ENCODE measurements at places on chromosomes 12 and 14.

- DNase-seq, result no peak
Measured at GRCh38 chr12:480831-481816, 21.4 kb downstream of the B4GALNT3 start.

DNA sequence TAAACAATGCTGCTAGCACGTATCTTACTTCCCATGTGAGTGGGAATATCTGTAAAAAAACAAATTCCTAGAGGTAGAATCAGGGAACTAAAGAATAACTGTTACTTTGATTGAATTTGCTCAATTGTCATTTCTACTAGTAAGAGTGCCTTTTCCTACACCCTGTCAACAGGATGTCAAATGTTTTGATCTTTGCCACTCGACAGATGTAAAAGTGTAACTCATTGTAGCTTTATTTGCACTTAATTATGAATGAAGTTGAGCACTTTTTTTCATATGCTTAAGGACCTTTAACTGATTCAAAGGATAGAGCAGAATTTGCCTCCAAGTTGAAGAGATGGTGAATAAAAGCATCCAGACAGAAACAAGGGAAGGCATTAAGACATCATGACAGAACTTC is 104.5 kb downstream of the PPP1R12A start:
- DNase-seq, result no peak

DNA sequence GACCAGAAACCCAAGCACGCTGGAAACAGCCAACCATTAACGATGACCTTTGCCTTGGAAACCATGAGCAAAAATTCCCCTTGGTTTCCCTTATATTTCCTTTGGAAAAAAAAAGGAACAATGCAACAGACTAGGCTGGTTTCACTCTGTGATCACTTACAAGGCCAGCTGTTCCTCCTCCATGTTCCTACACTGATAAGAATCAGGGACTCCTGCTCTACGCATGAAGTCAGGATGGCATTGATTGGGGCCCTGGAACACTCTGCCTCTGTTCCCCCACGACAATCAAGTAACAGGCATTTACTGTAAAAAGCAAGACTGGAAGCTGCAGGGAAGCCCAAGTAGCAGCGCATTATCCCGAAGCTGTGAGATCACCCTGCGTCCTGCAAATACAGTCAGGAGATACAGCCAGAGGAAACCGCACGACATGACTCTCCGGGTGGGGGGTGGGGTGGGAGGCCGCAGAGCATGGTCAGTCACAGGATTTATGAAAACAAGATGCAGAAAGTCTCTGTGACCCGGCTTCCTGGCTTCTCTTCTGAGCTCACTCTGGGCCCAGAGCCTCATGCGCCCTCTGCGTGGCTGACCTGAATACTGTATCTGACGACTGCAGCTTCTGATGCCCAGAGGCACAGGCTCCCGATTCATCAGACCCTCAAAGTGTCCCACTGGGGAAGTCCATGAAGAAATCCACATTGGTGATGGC is 31.1 kb downstream of the SSH1 start:
- DNase-seq, result no peak

GRCh38 chr12:117444781-117445180 is 83.4 kb upstream of the NOS1 start:
- DNase-seq, result no peak

DNA sequence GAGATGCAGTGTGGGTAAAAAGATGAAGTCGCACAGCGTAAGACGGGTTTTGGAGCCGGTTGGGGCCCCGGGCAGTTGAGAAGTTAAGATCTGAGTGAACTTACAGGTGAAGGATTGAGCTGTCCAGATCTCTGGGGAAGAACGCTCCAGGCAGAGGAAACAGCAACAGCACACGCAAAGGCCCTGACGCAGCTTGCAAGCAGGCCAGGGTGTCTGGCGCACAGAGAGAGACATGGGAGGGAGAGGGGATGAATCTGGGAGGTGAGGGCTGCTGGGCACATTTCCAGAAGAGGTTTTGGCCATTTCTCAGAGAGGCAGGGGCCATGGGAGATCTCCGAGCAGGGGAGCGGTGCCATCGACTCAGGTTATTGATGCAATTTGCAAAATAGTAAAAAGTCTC is 31.0 kb downstream of the MYL2 start:
- no peak for DNase-seq

- DNase-seq, result no peak
Measured at GRCh38 chr12:19991146-19991545, 377.2 kb upstream of the PDE3A start.

- DNase-seq, result no peak
Measured at GRCh38 chr14:91878274-91878673, 10.9 kb upstream of the TC2N start.

DNA sequence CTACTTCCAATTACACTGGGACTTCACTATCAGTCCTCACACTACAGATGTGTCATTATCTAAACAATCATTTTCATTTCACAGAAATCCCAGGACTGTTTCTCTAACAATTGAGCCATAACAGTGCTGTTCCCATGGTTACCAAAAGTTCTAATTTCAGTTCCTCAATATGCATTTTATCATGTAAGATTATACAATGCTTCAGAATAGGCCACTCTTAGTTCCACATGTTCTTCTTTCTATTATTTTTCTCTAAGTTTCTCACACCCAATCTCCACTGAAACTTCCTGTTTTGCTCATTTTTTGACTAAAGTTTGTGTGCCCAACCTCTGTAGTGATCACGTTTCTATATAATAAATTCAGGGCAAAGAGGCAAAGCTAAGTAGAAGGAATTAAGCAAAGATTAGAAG is 185.8 kb downstream of the DUSP6 start:
- DNase-seq, result no peak

GRCh38 chr12:14982562-14982961 is 9.7 kb downstream of the PDE6H start:
- DNase-seq, result no peak

- DNase-seq, result no peak
Measured at GRCh38 chr12:52081263-52081733, 1.8 kb downstream of the SMIM41 start.

- no peak for DNase-seq
Measured at GRCh38 chr12:51219322-51219721, 1.5 kb upstream of the POU6F1 start.

- DNase-seq, result no peak
Measured at GRCh38 chr14:100571837-100572236, 15.4 kb downstream of the BEGAIN start.

DNA sequence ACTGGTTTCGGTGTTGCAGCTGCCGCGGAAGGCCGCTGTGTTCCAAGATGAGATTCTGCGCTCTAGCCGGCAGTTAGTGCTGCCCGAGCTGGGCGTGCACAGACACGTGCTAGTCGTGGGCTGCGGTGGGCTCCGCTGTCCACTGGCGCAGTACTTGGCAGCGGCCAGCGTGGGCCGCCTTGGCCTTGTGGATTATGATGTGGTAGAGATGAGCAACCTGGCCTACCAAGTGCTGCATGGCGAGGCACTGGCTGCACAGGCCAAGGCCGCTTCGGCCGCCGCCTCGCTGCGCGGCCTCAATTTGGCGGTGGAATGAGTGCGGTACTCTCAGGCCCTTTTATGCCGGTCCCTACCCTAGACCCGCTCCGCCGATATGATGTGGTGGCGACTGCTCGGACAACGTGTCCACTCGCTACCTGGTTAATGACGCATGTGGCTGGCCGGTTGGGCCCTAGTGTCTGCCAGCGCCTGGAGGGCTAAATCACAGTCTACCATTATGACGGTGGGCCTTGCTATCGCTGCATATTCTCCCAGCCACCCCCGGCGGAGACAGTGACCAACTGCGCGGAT is 102.2 kb downstream of the SNAPC1 start:
- no peak for DNase-seq

- DNase-seq, result no peak
Measured at GRCh38 chr14:54166049-54166950, 209.7 kb upstream of the BMP4 start.

- DNase-seq, result no peak
Measured at GRCh38 chr12:122876731-122877130, 19.2 kb downstream of the VPS37B start.

- peak; percentile 75 for DNase-seq
Measured at GRCh38 chr12:114662512-114663177, 21.3 kb downstream of the TBX3 start.

DNA sequence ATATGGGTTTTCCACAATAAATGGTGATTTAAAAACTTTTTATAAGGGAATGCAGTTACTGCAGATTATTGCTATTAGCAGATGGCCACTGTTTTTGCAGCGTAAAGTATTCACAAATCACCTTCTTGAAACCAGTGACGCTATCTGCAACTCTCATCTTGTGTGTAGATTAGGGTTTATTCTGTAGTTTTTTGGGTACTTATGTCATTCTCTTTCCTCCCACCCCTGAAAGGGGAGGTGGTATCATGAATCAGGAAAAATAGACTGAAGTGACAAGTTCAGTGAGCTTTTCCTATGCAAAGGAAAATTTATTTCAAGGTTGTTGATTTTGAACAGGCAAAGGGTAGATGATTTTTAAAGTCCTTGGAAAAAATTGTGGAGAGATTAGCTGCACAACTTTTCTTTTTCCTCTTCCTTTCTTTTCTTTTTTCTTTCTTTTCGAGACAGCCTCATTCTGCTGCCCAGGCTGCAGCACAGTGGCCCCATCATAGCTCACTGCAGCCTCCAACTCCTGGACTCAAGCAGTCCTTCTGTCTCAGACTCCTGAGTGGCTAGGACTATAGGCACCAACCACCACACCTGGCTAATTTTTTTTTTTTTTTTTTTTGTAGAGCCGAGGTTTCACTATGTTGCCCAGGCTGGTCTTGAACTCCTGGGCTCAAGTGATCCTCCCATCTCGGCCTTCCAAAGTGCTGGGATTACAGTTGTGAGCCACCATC is 1.6 kb downstream of the FRS2 start:
- no peak for DNase-seq

DNA sequence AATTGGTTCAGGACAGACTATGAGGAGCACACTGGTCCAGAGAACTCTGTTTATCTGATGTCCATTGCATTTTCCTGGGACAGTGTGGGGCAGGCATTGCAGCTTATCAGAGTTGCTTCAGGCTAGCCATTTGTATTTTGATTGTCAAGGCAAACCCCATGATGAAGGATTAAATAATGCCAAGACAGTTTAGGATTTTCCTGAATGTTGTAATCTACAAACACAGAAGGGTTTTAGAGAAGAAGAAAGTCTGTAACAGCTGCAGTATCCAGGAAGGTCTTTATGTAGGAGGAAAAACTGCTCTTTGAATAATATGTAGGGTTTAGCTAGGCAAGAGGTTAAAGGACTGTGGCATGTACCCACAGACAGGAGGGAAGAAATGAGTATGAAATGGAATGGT is 32.2 kb upstream of the UNC79 start:
- no peak for DNase-seq

DNA sequence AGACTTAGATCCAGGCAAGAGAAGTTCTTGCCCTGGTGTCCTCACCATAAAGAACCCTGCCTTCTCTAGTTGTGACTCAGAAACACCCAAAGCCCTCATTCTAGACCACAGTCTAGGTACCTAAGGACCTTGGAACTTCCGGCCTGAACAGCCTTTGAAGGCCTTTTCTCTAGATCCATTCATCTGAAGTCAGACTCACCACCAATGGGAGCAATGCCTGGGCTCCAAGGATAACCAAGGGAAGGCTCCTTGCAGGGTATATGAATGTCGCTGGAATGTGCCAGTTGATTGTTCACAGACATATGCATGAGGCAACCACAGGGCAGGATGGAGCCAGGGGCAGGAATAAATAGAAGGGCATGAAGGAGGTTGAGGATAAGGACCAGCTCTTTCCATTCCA is 86.3 kb downstream of the PLCZ1 start:
- DNase-seq, result no peak

DNA sequence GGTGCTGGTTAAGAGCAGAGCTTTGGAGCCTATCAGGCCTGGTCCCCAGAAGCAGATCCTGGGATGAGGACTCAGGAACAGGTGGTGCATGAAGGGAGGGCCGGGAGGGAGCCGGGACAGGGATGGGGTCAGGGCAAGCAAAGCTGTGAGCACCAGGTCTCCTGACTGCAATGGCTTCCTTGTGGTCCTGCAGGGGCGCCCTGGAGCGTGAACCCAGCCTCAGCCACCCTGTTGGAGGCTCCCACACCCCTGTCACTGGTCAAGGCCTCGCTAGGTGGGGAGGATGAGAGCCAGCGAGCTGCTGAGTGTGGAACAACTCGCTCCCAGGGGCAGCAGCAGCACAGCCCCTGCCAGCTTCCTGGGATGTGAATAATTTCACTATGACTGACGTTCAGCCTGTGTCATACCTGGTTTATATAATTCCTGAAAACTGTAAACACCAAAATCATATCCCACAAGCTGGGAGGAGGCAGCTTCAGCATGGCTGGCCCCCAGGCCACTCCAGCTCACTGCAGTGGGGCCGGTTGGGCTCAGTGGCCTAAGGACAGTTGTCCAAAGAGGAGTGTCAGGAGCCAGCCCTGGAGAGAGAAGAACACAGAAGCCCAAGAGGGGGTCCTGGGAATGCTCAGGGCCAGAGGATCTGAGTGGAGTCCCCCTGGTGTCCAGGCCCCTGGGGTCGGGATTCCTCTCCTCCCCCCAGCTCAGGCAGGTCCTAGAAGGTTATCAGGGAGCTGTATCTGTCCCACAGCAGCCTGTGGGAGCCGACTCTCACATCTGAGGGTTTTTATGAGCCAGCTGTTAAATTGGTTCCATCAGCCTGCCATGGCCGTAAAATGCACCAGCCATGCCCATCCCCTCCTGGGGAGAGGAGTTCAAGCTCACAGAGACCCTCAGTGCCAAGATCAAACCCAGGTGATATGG is 272.9 kb downstream of the ADGRD1 start:
- no peak for DNase-seq

- no peak for DNase-seq
Measured at GRCh38 chr12:26534071-26534470, 298.9 kb downstream of the ITPR2 start.

DNA sequence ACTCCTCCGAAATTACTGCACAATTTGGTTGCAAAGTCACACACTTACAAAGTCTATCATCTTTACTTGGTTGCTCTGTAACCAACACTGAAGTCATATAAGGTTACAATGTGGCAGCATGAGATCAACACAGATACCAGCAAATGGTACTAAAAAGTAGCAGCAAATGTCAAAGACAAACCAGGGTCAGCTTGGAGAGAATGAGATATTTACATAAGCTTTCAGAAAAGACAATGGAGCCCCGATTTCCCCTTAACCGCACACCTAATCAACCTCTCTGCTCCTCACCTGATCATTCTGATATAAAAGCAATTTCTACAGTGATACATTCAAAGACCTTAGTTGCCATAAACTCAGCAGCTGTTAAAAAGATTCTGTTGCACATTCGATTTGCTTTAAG is 76.4 kb upstream of the FOXN3 start:
- DNase-seq, result no peak

- no peak for DNase-seq
Measured at GRCh38 chr14:102485693-102486512, 23.7 kb downstream of the ANKRD9 start.

DNA sequence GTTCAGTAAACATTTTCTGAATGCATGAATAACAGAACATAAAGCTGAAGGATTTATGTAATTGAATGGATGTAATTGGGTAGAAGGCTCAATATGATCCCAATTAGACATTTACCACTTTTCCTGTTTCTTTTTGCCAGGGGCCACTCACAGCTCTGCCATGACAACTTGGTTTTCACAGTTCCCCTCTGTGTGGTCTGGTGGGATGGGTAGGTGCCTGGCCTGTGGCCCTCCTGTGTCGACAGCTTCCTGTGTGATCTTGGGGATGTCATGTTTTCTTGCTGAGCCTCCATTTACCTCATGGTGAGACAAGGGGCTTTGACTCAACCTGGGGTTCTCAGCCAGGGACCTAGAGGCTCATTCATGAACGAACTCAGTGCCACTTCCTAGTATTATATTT is 12.6 kb upstream of the SERPINA10 start:
- DNase-seq, result no peak

Data from activated CD4-positive, alpha-beta memory T cell treated with anti-CD3 and anti-CD28 coated beads for 36 hours (primary cell).